Activated CD4-positive, alpha-beta T cell treated with anti-CD3 and anti-CD28 coated beads for 4 hours (primary cell): ENCODE measurements at places on chromosomes 12 and 14.

DNA sequence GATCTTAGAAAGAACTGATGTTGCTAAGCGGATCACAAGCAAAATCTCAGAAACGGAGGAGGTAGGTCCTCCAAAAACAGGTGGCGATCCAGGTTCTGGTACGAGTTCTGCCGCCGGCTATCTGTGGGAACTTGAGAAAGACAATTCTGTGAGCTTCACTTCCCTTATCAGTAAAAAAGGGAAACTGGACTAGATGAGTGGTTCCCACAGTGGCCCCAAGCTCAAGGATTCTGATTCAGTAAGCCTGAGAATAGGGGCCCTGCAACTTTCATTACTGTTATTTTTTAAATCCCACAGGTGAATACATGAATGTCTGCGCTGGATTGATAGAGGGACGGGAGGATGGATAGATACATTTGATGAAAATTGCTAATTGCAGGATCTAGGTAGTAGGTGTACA lies 160.2 kb downstream of the PPM1H start:
- DNase-seq = no peak

DNA sequence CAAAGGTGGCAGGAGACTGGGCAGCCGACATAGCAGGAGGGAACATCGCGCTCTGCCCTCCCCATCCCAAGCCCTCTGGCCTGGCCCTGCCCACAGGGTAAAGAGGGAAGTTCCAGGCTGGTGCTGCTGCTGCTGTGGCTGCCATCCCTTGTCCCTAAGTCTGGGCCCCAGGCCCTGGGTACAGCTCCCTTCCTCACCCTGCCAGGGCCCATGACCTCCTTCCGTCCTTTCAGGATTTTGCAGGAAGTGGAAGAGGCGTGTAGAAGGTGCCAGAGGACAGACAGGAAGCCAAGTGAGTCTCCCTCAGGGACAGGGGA lies 14.7 kb upstream of the NCOR2 start:
- no peak for DNase-seq

GRCh38 chr12:25347716-25348592 lies 97.2 kb upstream of the KRAS start:
- no peak for DNase-seq

DNA sequence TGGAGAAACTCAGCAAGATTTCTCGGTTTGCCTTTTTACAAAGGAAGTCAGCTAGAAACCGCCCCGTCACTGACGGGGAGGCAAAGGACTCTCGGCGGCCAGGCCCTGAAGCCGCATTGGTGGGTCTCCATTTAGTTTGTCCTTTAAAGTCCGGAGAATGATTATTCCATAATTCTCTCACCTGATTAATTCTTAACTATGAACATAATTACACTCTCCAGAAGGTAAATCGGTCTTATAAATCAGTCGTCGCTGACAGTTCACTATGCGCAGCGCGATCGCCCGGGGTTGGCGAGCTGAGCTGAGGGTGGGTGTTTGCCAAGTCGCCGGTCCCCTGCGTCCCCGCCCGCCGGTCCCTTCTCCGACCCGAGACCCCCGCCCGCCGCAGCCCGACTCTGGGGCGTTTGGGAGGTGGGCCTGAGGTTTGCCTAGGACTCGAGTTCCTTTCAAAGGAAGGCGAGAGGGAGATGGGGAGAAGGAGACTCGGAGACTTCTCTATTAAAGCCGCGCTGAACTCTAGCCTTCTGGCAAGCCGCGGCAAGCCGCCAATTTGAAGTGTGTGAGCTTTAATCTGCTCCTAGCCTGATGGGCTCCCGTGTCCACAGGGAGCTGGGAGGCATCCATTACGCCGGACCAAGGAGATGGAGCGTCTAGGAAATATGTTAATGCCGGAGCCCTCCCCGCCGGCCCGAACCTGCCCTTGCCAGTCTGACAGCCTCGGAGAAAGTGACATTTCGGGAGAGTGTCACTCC lies 392.9 kb downstream of the NOVA1 start:
- no peak for DNase-seq

DNA sequence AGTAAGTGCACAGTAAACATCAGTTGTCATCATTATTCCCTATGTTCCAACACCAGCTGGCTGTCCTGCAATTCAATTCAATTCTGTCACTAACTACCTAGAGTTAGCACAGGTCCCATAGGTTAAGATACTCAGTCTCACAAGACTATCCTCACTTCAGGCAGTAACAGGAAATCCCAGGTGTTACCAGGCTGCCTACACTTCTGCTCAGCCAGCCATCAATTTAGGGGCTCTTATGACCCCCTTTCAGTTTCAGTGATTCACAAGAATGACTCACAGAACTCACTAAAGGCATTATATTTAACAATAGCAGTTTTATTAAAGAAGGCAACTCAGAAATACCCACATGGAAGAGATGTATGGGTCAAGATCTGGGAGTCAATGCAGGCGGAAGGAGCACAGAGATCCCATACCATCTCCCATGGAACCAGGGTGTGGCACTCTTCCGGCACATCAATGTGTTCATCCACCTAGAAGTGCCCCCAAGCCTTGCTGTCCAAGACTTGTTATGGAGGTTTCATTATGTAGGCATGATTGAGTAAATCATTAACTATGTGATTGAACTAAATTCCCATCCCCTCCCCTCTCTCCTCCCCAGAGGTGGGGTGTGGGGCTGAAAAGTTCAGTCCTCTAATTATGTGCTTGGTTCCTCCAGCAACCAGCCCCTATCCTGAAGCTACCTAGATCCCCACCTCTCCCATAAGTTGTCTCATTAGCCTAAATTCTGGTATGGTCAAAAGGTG lies 120.8 kb upstream of the WSCD2 start:
- DNase-seq = no peak

DNA sequence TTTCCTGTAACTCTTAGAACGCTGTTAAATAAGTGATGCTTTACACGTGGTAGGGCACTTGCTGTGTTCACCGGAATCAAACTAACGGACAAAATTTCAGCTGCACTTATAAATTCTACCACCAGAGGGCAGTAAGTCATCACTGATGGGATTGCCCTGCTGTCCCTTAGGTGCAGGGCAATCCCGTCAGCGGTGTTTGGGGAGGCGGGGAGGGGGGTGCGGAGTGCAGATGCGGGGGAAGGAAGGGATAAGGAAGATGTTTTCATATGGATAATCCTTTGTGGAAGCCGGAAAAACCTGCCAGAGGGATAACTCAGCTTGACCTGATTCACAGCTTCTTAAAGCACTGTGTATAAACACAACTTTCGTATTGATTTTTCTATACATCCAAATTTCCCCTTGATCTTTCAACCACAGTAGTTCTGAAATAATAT lies 21.7 kb upstream of the SLC10A1 start:
- peak; percentile 72 for DNase-seq

GRCh38 chr14:88605594-88605993 lies 42.8 kb downstream of the ZC3H14 start:
- DNase-seq = no peak

DNA sequence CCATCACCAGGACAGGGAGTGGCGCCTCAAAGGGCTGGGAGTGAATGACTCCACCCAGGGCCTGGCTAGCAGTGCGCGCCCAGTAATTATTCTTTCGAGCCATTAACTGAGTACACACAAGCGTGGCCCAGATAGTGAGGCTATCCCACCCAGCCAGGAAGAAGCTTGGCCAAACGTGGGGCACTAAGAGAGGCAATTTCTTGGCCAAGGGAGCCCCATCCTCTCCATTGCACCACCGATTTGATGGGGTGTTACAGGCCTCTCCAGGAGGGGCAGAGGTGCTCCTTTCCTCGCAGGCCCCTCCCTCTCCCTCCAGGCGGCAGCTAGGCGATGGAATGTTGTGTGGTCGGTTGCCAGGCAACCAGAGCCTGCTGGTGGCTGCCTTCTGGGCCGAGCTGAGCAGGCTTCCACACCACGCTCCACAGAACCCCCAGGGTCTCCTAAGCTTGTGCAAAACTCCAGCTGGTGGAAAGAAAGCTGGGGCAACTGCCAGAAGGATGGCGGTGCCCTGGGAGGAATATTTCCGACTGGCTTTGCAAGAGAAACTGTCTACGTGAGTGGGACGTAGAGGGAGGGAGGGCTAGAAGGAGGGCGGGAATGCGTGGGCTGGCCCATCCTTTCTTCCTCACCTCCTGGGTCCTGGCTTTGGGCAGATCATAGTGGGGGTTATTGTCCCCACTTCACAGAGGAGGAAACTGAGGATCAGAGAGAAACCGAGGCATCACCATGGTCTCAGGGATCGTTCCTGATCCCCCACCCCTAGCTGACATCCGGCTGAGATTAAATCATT lies at the start of gene CFAP73:
TSS of gene CFAP73 (plus strand) at position 364 of the 790 bp plus-strand sequence. CDS start at position 498, 134 bp downstream.
- DNase-seq = no peak

GRCh38 chr12:27523305-27523641 lies 733 bp upstream of the PPFIBP1 start:
- DNase-seq = no peak

GRCh38 chr14:72666610-72667009 lies 227.3 kb downstream of the DPF3 start:
- no peak for DNase-seq

- no peak for DNase-seq
Observed at GRCh38 chr14:33493266-33493665, 457.6 kb downstream of the EGLN3 start.

DNA sequence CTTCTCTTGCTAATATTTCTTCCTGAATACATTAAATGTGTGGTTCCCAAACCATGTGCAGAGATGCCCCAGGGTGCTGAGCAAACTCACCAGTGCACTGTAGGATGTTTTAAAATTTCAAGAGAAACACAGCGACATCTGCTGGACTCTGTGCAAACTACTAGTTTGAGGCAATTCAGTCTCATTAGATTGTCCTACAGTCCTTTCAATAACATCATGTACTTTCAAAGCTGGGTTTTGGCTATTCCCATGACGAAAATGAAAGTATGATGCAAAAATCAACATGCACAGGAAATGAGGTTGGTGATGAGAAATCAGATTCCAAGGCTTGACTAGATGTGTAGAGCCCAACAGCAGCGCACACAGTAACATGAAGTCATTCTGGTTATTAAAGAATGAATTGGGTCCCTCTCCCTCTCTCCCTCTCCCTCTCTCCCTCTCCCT lies 66.3 kb downstream of the CLIP1 start:
- DNase-seq = peak; percentile 58

DNA sequence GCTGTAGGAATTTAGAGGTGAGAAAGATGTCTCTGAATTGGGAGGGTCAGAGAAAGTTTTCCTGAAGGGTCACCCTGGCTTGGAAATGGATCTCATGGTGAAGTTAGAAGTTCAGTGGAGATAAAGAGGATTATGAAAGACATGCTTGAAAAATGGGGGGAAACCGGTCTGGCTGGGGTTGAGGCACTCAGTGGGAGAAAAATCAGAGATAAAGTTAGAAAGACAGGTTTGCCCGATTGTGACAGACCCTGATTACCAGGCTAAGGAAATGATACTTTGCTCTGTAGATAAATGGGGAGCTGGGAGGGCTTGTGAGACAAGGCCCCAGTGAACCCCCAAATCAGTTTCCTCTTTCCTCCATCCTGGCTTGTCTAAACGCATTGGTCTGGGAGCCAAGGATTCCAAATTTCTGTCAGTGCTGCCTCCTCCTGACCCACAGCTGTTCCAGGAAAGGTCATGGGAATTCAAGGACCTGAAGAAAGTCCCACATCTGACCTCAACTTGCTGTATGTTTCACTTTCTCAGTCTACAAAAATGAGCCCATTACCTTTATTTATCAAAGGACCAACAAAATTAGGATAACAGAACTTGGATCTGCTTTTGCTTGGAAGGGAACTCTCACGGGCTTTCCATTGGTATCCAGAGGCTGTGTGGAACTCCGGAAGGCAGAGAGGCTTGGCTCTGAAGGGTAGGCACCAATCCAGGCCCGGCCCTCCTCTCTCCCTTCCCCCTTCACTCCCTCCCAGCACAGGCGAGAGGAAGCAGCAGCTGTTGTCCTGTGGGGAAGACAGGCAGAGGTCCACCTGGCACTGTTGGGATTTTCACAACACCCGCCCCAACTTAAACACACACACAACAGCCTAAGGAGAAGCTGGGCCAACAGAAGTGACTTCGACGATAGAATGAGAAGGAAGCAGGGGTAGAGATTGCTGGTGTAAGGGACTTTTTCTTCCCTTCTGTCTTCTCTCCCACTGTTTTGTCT lies 3.4 kb upstream of the RNASE7 start:
- DNase-seq = no peak

GRCh38 chr12:4471256-4471655 lies 25.6 kb upstream of the FGF6 start:
- DNase-seq = no peak

GRCh38 chr12:82966001-82966559 lies 279.4 kb downstream of the TMTC2 start:
- DNase-seq = no peak

- no peak for DNase-seq
Observed at GRCh38 chr12:26271889-26272492, 76.6 kb downstream of the SSPN start.

GRCh38 chr12:50572287-50572686 lies 67.5 kb downstream of the DIP2B start:
- no peak for DNase-seq

DNA sequence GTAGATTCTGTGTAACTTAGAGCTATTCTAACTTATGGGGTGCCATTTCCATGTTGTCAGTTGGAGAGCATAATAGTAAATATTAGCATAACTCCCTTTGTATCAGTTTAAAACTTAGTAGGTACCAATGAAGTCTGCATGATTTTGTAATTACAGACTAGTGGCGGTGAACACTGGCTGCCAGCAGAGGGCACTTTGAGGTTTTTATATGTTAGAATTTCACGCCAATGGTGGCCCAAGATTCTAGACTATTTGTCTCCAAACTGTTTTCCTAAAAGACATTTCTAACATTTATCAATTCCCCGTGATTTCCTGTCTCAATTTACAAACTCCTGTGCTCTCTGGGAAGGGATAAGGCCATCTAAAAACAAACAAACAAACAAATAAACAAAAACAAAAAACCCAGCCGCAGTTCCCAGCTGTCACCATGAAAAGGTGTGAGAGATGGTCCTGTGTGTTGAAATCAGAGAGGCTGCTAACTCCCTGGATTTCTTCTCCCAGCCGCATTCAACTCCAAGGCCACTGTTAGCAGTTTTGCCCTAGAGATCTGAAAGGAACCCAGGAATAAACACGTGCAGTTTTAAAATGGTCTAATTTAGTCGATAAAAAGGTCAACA lies 57.6 kb downstream of the BRMS1L start:
- peak; percentile 5 for DNase-seq

DNA sequence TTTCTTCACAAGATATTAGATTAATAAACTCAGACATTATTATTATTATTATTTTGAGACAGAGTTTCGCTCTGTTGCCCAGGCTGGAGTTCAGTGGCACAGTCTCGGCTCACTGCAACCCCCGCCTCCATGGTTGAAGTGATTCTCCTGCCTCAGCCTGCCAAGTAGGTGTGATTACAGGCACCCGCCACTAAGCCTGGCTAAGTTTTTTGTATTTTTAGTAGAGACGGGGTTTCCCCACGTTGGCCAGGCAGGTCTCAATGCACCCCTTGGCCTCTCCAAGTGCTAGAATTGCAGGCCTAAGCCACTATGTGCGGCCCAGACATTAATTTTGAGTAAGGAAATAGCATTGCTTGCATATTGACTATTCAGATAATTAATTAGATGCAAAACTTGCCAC lies 554.9 kb upstream of the LRFN5 start:
- DNase-seq = no peak

DNA sequence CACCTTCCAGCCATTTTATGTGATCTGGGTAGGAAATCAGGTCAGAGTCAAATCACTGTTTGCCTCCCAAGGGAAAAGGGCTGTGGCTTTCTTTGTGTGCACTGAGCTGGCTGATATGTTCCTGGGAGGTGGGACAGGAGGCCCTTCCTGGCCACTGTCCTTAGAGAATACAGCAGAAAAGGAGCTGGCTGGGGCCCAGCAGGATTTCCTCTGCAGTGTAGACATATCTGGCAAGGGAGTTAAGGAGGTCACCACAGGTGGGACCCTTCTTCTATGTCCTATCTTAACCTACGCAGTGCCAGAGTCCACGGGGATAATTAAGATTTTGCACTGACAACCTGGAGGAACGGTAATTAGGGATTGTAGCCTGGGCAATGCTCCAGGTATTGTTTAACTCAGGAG lies 145.3 kb downstream of the NTF3 start:
- DNase-seq = no peak

- DNase-seq = no peak
Observed at GRCh38 chr14:98074111-98074510, 1197.9 kb downstream of the BCL11B start.
